ENCODE measurements at places on chromosomes 5 and 9. TPM values are rescaled to one million over a fixed set of nuclear protein-coding genes. Genes with fewer than 3 reads are reported as not detected.

- no peak for DNase-seq
- H3K27me3 ChIP-seq: no peaks in the 10 kb centered on the region
- no peaks in the 10 kb centered on the region for H3K36me3 ChIP-seq
- peaks cover 7% of the 10 kb centered on the region for H3K4me1 ChIP-seq
Observed at GRCh38 chr5:129770024-129770820, 22.3 kb downstream of the MINAR2 start.

DNA sequence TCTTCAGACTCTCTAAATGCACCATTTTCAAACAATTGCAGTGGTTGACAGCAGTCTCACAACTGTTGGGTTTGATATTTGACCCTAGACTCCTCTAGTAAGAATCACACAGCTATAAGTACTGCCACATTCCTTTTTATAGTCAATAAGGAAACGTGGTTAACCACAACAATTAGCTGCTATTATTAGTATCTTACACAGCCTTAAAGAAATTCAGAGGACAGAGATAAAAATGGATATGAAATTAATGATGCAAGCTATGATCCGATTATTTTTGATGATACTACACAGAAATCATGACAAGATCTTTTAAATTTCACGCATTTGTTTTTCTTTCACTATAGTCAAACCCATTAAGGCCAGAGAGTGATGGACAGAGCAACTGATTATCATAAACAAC lies 288.6 kb upstream of the C9orf72 start:
- H3K36me3 ChIP-seq: no peaks in the 10 kb centered on the region
- H3K4me3 ChIP-seq: no peak overlapping the region
- H3K27me3 ChIP-seq: no peaks in the 10 kb centered on the region
- no peak for DNase-seq
- H3K27ac ChIP-seq: no peak overlapping the region

DNA sequence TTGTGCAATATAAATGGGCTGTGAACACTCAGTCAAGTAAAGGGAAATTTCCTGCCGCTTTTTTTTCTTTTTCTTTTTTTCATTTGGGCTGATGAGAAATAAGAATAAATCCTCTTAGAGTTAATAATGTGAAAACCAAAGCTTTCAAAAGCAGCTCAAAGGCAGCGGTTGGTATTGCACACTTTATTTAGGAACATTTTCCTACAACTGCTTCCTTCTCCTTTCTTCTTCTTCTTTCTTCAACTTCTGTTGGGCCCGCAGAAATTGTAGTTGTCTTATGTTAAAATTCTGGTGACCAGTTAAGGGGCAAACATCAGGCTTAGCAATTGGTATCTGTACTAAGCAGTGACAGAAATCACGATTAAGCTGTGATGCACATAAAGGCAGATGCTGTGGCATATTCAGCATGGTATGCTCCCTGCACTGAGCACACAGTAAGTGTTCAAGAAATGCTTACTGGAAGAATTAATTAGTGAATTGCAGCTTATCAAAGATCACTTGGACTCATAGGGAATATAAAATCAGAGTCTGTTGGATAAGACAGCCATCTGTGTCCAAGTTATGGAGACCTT lies 85.4 kb downstream of the ANKRD55 start:
- H3K4me1 ChIP-seq: peaks cover 10% of the 10 kb centered on the region
- H3K27ac ChIP-seq: no peak overlapping the region
- H3K27me3 ChIP-seq: no peaks in the 10 kb centered on the region
- H3K4me3 ChIP-seq: no peak overlapping the region
- no peaks in the 10 kb centered on the region for H3K36me3 ChIP-seq

DNA sequence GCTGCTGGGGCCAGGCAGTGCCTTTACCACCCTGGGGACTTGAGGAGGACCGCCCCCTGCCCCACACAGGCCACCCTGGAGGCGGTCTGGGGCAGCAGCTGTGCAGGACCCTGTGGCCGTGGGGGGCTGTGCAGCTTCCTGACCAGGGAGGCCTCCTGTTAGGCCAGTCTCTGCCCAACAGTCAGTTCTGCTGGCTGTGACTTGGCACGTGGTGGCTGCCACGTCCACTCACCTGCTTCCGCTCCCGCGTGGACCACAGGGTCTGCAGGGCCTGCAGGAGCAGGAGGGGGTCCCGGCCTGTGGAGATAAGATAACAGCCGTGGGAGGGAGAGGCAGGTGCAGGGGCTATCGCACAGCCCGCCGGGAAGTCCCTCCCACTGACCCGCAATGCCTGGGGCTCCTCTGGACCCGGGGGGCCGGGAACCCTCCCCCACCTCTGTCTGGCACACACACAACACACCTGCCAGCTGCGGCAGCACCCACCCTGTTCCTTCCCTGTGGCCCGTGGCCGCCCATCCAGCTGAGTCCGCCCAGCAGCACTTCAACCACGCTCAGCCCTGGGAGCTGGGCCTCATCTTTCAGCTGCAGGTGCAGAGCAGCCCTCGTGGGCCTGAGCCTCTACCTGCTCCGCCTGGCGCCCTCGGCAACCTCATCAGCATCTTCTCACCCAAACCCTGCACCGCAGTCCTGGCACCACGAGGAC lies 39.7 kb downstream of the EXD3 start:
- peak; percentile 78 for DNase-seq
- peaks cover 20% of the 10 kb centered on the region for H3K4me1 ChIP-seq
- peaks cover 4% of the 10 kb centered on the region for H3K36me3 ChIP-seq
- no peak overlapping the region for H3K4me3 ChIP-seq

DNA sequence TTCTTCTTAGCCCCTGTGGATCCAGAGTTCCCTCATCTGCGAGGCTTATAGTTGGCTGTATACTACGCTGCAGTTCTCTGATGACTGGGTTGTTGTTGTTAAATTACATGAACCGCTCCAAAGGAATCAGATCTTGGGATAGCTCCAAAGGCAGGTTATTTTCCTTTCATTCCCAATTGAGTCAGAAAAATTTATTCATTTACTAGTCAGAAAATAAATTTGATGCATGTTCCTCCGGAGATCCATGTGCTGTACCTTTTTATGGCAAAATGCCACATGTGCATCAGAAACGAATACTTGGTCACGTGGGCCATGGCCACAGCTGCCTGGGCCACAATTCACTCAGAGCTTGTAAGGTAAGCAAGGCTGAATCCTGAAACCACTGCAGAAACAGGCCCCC lies 304.0 kb downstream of the NR2F1-AS1 start:
- no peaks in the 10 kb centered on the region for H3K4me1 ChIP-seq
- H3K36me3 ChIP-seq: no peaks in the 10 kb centered on the region
- H3K27ac ChIP-seq: no peak overlapping the region
- no peak overlapping the region for H3K4me3 ChIP-seq
- H3K27me3 ChIP-seq: no peaks in the 10 kb centered on the region

The PCA3 gene
- total RNA-seq: not detected

The ALDH7A1 gene
- total RNA-seq: 41.4 TPM

The C5orf22 gene
- total RNA-seq: 19.9 TPM

The AQP3 gene
- total RNA-seq: 329 TPM

The ENC1 gene
- 15.7 TPM for total RNA-seq

The TMEM174 gene
- total RNA-seq: not detected

The INSYN2B gene
- not detected for total RNA-seq

The URM1 gene
- total RNA-seq: 11.1 TPM

The PTBP3 gene
- total RNA-seq: 82.6 TPM

Measured in upper lobe of left lung (tissue), 6 donors.